ENCODE measurements at places on chromosomes 7 and 10.

DNA sequence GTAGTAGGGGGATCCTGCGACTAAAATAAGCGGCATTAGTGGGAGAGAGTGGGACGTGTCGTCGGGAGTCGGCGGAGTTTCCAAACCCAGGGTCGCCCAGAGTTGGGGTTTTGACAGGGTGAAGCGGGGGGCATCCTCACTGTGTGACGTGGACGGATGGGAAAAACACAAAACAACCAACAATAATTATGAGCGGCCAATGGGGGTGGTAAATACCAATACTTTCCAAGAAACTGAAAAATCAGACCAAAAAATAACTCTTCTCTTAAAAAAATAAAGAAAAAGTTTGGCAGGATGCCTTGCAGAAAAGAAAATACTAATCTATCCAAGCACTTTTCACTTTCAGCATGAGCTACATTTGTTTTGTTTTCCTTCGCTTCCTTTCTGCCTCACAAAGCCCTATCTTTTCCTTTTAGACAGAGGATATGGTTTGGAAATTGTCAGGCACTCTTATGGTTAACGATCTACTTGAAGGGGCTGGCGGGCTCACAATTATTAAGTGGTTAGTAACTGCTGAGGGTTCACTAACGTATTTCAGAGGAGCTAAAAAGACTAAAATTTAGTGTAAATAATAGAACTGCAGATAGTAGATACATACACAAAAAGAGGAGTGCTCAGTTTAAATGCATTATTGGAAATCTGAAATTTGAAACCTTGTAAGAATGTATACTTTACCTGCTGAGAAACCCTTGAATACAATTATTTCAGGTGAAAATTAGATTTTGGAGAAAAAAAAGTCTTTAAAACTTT, 802 bp upstream of the CDK6 start:
- DNase-seq: no peak

DNA sequence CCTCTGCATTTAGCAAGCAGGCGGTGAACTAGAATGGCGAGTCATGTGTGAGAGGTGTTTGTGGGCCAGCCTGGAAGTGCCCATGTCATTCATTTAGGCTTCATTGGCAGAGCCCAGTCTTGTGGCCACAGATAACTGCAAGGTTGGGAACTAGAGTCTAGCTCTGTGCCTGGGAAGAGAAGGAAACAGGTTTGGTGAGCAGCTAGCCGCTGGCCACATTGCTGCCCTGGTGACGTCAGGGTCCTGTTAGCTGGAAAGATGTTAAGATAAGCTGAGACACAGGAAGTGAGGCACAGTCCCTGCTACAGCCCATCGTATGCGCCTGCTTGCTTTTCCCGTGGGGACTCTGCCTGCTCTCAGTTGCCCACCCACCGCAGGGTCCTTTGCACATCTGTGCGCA, 185.5 kb downstream of the CAMK1D start:
- no peak for DNase-seq

GRCh38 chr7:82183634-82184033, 259.9 kb downstream of the CACNA2D1 start:
- no peak for DNase-seq

- DNase-seq: no peak
Measured at GRCh38 chr10:80938903-80939302, 401.2 kb downstream of the SH2D4B start.

GRCh38 chr10:30556189-30556588, 73.4 kb downstream of the LYZL2 start:
- DNase-seq: no peak

- DNase-seq: no peak
Measured at GRCh38 chr7:142908921-142909890, 23.7 kb upstream of the TRPV6 start.

- no peak for DNase-seq
Measured at GRCh38 chr7:80330434-80330833, 181.4 kb downstream of the GNAT3 start.
